Activated CD4-positive, alpha-beta T cell treated with anti-CD3 and anti-CD28 coated beads for 48 hours (primary cell): ENCODE measurements at places on chromosomes 5 and 9.

DNA sequence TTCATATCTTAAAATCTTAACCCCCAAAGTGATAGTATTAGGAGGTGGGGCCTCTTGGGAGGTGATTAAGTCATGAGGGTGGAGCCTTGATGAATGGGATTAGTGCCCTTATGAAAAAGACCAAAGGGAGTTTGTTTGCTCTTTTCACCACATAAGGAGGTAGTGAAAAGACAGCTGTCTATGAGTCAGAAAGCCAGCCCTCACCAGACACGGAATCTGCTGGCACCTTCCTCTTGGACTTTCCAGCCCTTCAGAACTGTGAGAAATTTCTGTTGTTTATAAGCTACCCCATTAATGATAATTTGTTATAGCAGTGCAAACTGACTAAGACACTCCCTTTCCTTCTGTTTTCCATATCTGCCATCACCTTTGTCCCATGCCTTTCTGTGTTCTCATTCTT lies 20.8 kb downstream of the IFNB1 start:
- no peak for DNase-seq

DNA sequence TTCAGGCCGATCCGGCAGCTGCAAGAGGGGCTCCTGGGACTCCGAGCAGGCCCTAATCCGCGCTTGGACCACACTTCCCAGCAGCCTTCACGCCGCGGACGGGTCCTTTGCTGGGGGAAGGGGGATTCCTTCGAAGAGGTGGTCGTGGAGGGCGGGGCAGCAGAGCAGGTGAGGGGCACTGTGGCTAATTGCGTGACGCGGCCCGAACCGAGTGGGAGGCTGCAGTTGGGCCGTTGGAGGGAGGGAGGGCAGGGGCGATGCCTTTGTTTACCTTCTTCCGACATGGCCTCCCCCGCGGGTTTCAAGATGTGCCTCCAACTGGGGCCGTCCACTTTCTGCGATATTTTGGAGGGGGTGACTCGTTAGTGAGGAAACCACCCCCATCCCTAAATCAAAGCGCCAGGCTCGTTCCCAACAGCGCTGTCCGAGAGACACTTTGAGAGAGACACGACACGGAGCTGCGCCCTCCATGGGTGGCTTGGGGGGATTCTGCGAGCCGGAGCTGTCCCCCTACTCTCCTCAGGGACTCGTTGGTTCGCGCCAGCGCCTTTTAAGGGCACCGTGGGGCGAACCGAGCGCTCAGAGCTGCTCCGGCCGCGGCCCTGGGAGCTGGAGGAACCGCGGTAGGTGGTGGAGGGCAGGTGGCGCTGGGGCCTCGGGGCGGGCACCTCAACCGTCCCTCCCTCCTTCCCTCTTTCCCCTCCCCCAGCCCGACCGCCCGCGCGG lies at the start of gene FAM53C:
FAM53C (plus strand) TSS at position 582 of the 726 bp plus-strand sequence. CDS start 3,070 bp downstream, outside the sequence.
- DNase-seq = peak; percentile 94

GRCh38 chr9:115117999-115118878 lies at the start of gene TNC:
Gene TNC, minus strand, starts transcription at chr9:115118157. Its CDS starts 27,139 bp downstream, at chr9:115091018.
- no peak for DNase-seq

DNA sequence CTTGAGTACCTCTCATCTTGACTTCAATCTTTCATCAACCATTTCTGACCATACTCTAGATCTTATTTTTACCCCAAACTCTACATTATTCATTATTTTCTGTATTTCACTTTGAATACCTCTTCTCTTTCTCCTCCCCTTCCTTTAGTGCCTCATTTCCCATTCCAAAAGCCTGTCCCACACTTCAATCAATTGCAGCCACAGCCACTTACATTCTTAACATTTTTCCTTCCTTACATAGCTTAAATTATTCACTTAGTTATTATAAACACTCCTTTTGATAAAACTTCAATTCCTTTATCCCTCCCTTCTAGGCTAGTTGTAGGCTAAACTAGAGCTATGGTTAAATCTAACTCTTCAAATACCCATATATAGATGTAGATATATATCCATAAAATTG lies 344.0 kb downstream of the PRR16 start:
- DNase-seq = no peak
